ENCODE measurements at places on chromosomes 13 and 19.

DNA sequence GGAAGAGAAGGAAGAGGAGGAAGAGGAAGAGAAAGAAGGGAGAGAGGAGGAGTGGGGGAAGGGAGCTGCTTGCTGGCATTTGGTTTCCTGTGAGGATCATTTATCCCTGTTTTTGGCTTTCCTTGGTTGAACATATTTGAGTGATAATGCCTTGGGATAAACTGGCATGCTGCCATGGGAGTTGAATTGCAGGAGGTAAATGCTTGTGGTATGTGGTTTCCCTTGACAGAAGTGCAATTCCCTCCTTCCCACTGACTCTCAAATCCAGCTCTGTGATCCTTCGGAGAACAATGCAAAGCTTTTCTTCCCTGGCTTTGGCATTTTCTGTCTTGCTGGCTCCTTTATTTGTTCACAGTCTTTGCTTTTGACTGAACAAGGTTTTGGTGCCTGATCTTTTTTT is 27.2 kb upstream of the CBY2 start:
- no peak for DNase-seq

- no peak for DNase-seq
Observed at GRCh38 chr13:40102854-40103253, 447.4 kb downstream of the COG6 start.

DNA sequence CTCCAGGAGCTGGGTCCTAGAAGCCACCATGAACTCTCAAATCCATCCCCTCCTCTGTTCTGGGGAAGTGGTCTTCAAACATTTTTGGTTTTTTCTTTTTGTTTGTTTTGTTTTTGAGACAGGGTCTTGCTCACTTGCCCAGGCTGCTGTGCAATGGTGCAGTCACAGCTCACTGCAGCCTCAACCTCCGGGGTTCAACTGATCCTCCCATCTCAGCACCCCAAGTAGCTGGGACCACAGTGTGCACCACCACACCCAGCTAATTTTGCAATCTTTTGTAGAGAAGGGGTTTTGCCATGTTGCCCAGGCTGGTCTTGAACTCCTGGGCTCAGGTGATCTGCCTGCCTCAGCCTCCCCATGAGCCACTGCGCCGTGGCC is 7.0 kb downstream of the BLVRB start:
- no peak for DNase-seq

- no peak for DNase-seq
Observed at GRCh38 chr13:51838240-51838846, 6.6 kb downstream of the TMEM272 start.

- no peak for DNase-seq
Observed at GRCh38 chr13:73599232-73600128, 534.7 kb downstream of the KLF12 start.

GRCh38 chr13:109163037-109163379 is 533.6 kb downstream of the MYO16 start:
- no peak for DNase-seq

GRCh38 chr13:21243045-21243897 is 66.8 kb downstream of the MRPL57 start:
- DNase-seq, result no peak

- DNase-seq, result no peak
Observed at GRCh38 chr13:99617474-99618255, 116.4 kb downstream of the TM9SF2 start.

GRCh38 chr19:1474011-1474764 is 4.8 kb downstream of the C19orf25 start:
- no peak for DNase-seq

- no peak for DNase-seq
Observed at GRCh38 chr19:48991873-48992580, 1.1 kb downstream of the GYS1 start.

DNA sequence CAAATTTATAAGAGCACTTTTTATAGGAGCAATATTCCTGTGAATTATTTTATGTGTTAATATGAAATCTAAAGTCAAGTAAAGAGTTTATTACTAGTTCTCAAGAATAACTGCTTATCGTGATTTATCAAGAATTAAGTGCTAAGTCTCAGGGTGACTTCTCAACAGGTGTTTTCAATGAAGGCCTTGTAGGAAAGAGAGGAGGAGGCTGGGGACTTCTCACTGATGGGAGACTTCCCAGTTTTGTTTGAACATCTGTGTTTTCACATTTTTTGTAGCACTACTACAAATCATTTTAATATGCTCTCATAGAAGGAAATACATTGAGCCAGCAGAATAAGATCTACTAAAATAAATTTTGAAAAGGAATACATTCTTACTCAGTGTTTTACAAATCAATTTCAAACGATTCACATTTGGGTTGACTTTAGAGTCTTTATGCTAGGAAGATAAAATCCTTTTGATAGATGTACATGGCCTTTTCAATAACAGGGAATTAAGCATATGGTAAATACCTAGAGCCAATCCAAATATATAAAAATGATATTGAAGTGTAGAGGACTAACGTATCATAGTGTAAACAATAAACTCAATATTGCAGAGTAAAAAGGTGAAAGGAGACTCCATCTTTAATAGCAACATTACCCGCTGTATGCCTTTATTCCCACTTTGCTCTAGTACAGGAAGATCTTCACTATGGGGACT is 6.8 kb downstream of the PCDH17 start:
- DNase-seq, result no peak

DNA sequence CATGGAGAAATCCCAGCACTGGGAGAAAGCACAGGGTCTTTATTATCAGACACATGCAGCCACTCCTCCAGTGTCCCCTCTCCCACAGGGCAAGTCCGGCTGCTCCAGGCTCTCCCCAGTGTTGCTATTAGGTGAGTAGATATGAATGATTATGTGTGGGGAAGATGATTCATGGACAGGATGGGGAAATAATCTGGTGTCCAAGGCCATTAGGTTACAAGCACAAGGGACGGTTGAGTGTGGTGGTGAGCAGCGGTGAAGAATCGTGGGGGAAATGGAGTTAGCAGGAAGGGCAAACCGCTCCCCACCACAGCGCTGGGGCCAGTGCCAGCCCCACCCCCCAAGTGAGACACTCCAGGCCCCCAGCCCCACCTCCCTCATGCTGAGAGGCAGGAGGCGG is 19.0 kb downstream of the CD177 start:
- no peak for DNase-seq

GRCh38 chr19:1214862-1215731 is 9.5 kb downstream of the STK11 start:
- no peak for DNase-seq

DNA sequence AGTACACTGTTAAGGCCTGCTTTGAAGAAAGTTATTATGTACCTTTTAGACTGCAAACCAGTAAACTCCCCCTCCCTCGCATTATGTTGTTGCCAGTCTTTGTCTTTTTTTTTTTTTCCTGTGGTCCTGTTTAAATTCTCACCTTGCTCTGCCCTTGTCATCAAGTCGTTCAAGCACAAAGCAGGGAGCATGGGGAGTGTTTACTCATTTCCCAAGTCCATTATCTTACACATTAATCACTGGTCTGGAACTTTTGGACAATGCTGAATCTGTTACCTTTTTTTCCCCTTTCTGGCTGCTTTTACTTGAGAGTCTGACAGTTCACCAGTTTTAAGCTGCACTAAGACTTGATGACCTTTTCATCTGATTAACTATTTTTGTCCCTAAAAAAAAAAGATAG is 108.2 kb downstream of the DACH1 start:
- no peak for DNase-seq

GRCh38 chr13:102260256-102260655 is 141.6 kb downstream of the FGF14 start:
- no peak for DNase-seq

DNA sequence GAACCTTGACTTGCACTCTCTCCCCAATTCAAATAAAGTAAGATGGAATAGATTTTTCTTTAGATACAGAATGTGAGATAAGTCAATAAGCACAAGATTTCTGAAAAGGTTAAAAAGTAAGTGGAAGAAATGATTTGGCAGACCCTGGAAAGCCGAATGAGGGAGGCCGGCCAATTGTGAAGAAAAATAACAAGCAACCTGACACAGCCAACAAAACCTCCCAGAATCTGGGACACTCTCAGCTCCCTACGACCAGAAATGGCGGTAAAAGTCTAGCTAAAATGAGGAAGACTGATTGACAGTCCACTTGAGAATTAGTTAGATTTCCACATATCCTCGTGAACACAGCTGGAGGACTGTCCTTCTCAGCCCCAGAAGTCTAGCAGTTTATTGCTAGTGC is 85.4 kb downstream of the KLF12 start:
- no peak for DNase-seq

GRCh38 chr13:51241720-51242119 is 19.5 kb downstream of the FAM124A start:
- DNase-seq, result no peak

DNA sequence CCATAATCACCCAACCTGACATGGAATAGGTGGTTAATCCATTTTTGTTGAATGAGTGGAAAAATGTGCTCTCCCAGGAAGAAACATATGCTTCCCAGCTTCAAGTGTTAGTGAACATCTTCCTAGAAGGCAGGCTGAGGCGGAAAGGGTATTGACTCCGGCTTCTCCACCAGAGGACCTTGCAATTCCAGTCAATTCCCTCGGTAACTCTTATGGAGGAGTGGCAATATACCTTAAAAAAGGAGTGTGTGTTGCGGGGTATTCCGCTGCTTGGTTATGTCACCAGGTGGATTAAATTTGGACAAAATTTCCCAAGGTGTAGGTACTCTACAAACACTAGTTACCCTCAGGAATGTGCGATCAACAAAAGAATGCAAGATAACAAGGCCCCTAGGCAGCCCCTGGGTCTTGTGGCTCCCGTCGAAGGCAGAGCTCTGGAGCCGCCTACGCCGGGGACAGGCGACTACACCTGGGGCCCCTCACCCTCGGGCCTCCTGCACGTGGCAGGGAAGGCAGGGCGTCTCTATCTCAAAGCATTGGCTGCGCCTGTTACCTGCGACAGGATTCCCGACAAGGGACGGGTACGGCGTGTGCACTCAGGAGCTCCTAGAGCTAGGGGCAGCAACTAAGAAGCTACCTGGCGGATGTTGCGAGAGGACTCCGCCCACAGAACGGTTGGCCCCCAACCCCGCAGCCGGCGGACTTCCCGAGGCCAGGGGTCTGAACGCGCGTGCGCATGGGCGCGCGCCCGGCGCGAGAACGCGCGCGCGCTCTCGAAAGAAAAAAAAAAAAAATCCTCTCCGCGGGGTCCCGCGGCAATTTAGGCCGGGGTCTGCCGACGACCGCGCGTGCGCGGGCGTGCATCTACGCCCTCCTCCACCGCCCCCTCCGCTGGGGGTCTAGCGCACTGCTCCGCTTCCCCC is at the start of gene WDR87:
Gene WDR87 (minus strand): TSS at position 649 of the 923 bp plus-strand sequence. CDS start 8,355 bp downstream, outside the sequence.
- no peak for DNase-seq
